ENCODE measurements at places on chromosomes 13 and 19.

DNA sequence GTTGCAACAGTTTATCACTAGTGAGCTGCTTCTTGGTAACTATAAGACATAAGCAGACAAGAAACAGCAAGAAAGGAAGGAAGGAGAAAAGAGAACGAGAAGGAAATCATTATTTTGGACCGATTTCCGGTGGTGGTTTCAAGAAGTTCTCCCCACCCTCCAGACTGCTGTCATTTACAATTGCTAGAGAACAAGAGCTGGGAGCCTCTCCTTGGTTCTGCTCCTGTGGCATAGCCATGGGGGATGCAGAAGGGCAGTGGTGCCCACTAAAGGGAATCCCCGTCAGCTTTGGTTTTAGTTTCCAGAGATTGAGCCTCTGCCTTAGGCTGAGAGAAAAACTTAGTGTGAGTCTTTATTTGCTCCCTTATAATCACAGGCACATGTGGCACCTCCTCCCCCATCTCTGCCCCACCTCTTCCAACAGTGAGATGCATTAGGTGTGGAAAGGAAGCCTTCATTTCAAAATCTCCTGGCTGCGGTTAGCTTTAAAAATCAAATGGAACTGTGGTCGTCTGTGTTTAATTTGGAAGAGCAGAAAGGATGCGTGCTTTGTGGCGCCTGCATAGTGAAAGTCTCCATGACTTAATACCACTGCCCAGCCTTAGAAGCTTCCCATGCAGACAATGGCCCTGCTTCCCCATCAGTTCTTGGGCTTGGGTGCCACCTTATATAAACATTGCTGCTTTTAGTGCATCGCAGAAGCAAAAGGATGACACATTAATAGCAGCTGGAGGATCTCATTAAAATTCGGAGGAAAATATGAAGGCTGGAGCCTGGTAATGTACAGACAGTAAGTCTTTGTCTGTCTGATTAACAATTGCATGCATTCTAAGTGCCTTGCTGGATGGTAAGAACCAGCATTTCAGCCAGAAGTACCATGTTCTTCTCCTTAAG, 25.0 kb downstream of the LRCH1 start:
- peak; percentile 11 for DNase-seq

DNA sequence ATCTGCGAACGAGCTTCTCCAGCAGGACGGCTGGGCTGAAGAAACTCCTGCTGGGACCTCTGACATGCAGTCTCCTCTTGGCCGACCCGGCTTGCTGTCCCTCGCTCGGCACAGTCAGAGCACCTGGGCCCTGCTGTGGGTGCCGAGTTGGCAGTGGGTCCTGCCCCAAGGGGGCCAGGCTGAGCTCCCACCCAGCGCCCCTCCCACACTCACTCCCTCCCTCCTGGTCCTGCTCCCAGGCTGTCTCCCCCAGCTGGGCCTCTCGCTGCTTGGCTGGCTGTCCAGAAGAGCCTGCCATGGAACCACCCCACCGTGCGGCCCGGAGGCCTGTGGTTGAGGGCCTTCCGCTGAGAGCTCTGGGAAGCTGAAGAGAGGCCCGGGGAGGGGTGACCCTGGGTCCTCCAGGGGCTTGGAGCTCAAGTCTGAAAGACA, 6.0 kb downstream of the AKT2 start:
- no peak for DNase-seq

GRCh38 chr19:43439032-43439708, 24.5 kb downstream of the TEX101 start:
- peak; percentile 5 for DNase-seq

DNA sequence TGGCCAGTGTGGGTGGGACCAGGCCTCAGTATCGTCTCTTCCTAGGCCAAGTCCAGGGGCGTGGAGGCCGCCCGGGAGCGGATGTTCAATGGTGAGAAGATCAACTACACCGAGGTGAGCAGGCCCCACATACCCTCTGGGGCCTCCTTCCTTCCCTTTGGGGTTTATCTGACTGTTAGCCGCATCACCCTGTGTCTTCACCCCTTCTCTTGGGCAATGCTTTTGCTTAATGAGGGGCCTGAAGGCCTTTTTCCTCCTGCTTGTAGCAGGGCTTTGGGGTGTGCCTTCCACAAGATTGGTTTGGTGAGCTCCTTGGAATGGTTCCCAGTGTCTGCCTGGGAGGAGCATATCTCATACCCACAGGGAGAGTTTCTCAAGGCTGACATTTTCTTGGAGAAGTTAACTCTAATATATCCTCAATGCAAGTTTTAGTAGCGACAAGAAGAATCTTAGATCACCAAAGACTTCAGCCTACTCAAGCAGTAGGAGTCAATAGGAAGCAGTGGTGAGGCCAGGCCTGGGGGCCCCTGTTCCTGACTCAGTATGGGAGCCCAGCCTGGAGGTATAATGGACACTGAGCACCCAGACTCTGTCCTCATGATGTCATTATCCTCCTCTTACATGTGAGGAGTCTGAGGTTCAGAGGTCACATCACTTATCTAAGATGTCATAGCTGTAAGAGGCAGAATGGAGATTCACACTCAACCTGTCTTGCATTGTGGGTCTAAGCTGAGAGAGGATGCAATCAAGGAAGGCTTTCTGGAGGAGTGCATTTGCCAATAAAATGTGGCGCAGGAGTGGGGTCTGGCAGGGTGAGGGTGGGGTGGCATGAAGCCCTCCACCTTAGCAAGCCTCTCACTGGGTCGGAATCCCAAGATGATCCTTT, 2.0 kb downstream of the GPI start:
- no peak for DNase-seq

GRCh38 chr19:47623921-47624391, 15.0 kb downstream of the BICRA start:
- no peak for DNase-seq

DNA sequence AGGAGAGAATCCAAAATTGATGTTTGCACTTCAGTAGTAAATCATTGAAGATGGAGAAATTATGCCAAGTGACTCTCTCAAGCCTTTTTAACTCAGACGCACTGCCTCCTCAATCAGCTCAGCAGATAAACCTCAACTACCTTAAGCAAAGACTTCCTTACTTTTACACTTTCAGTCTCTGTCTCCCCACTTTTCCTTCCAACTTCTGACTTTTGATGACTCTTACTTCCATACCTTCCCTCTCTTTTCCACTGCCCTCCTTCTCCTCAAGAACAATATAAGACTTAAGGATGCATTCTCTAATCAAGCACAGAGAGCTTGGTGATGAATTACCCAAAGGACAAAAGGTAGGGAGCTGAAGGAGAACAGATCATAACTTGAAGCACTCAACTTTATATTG, 4.8 kb upstream of the DACH1 start:
- no peak for DNase-seq

DNA sequence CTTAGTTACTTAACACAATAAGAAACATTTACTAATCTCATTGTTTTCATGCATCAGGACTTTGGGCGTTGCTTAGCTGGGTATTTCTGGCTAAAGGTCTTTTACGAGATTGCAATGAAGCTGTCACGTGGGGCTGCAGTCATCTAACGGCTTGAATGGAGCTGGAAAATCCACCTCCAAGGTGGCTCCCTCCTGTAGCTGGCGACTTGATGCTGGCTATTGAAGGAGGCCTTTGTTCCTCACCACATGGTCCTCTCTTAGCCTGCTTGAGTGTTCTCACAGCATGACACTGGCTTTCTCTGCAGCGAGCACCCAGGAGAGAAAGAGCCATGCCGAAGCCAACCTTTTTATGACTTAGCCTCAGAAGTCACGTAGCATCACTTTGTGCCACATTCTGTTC, 92.0 kb downstream of the NHLRC3 start:
- peak; percentile 34 for DNase-seq

DNA sequence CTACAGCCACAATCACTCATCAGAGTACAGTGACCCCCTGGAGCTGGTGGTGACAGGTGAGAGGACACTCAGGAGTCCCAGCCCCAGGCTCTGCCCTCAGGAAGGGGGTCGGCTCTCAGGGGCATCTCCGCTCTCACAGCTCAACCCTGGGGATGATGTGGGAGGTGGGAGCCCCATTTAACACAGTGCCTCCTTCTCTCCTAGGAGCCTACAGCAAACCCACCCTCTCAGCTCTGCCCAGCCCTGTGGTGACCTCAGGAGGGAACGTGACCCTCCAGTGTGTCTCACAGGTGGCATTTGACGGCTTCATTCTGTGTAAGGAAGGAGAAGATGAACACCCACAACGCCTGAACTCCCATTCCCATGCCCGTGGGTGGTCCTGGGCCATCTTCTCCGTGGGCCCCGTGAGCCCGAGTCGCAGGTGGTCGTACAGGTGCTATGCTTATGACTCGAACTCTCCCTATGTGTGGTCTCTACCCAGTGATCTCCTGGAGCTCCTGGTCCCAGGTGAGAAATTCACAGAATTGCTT, 1.0 kb downstream of the LILRA2 start:
- no peak for DNase-seq

- DNase-seq = no peak
Observed at GRCh38 chr13:92575777-92576176, 650.8 kb upstream of the GPC6 start.

GRCh38 chr13:72507416-72508199, 219.8 kb downstream of the MZT1 start:
- no peak for DNase-seq

- no peak for DNase-seq
Observed at GRCh38 chr19:4357095-4357797, 13.9 kb downstream of the MPND start.

DNA sequence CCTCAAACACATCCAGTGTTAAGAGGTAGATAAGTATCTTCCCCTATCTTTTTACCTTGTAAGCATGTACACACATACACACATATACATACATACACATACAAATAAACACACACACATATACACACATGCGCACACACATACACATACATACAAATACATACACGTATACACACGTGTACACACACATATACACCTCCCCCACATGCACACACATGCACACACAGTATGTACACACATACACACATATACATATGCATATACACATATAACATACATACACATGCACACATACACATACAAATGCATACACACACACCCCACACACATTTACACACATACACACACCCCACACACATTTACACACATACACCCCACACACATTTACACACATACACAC, 24.1 kb downstream of the ADGRE1 start:
- no peak for DNase-seq

DNA sequence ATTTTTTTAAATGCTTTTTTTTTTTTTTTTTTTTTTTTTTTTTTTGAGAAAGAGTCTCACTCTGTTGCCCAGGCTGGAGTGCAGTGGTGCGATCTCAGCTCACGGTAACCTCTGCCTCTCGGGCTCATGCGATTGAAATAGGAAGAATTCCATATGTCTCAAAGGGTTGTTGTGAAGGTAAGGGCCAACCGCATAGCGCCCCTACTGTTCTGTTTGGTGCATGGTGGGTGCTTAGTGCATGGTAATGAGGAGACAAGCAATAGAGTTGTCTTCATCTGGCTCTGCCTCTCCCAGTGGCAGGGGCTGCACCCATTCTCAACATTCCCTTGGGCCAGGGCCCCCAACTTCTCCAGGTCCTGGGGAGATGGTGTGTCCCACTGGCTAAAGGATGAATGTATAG, 68.7 kb downstream of the RASL11A start:
- DNase-seq = no peak
